ENCODE measurements at places on chromosomes 2 and 18.

DNA sequence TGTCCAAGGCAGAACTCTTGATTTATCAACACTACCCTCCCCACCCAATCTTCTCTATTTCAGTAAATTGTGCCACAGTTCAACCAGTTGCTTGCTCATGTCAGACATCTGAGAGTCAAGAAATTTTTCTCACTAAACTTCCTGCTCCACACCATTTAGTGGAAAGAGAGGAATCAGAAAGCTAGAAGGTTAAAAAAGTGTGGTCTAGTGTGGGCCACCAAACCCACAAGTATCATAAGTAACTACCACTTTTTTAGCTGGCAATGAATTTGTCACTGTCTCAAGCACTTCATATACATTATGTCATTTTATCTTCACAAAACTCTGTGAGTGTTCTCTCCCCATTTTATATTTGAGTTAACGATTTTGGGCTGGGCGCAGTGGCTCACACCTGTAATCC is 16.6 kb upstream of the MSTN start:
- DNase-seq: no peak

- DNase-seq: no peak
Observed at GRCh38 chr2:121489911-121490583, 40.6 kb upstream of the RNU4ATAC start.

GRCh38 chr2:47269316-47270232 is 114.5 kb upstream of the STPG4 start:
- no peak for DNase-seq

GRCh38 chr2:3585261-3586109 is 9.4 kb upstream of the COLEC11 start:
- no peak for DNase-seq

- no peak for DNase-seq
Observed at GRCh38 chr18:32629981-32630700, 142.7 kb downstream of the KLHL14 start.

DNA sequence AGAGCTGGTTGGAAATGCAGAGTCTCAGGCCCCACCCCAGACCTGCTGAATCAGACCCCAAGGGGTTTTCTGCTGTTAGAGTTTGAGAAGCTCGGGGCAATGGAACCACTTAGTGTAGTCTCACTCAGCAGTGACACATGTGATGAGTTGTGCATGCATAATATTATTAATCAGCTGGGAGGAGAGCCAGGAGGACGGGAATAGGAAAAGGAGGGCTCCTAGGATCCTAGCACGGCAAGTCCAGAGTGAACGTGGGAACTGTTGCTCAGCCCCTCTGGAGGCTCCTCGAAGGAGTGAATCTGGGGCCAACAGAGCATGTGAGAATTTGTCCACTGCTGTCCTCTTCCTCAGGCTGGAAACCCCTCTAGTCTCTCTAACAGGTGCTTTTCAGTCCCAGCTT is 87.1 kb downstream of the HS1BP3 start:
- DNase-seq: no peak

- DNase-seq: no peak
Observed at GRCh38 chr2:176150584-176151441, 537 bp upstream of the HOXD4 start.

DNA sequence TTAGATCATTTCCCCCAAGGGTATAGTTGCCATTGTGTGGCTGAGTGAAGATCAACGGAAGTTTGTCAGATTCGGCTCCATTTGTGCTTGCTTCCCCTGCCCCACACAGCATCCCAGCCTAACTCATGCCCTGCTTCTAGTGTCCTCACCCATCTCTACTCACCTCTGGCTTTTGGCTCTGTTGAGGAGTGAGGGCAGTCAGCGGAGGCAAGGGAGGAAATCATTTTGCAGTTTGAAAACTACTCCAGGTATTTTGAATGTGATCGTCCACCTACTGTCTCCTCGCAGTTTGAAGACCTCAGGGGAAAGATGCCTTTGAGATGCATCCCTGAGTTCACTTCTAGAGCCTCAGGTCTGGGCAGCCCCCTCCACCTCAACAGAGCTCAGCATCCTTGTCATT is 116.3 kb downstream of the FEZ2 start:
- DNase-seq: no peak

- DNase-seq: no peak
Observed at GRCh38 chr2:174826051-174826450, 61.8 kb upstream of the CHRNA1 start.

DNA sequence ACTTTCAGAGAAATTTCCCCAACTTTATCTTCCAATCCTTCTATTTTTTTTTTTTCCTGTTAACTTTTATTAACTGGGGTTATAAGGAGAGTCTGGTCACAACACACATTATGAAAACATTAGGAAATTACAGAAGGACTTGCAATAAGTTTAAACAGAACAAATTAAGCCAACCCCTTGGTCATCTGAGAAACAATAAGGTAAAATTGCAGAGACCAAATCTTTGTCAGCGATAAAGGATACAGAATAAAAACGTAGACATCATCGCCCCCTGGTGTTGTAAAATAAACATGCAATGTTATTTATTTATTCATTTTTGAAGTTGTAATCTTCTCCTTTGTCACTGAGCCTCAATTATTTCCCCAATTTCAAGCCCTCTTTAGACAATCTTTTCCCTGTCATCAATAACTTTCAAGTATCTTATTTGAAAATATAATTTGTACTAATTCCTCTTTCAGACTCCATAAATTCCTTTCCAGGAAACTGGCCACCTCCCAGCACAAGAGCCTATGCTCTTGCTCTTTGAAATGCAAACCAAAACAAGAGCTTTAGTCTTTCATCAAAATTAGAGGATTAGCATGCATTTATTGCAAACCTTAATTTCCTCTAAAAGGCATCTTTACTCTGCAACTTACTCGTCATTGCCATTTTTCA is 19.5 kb downstream of the G6PC2 start:
- no peak for DNase-seq

Measured in globus pallidus (tissue), 1 donor.